ENCODE measurements at places on chromosomes 7 and 10.

DNA sequence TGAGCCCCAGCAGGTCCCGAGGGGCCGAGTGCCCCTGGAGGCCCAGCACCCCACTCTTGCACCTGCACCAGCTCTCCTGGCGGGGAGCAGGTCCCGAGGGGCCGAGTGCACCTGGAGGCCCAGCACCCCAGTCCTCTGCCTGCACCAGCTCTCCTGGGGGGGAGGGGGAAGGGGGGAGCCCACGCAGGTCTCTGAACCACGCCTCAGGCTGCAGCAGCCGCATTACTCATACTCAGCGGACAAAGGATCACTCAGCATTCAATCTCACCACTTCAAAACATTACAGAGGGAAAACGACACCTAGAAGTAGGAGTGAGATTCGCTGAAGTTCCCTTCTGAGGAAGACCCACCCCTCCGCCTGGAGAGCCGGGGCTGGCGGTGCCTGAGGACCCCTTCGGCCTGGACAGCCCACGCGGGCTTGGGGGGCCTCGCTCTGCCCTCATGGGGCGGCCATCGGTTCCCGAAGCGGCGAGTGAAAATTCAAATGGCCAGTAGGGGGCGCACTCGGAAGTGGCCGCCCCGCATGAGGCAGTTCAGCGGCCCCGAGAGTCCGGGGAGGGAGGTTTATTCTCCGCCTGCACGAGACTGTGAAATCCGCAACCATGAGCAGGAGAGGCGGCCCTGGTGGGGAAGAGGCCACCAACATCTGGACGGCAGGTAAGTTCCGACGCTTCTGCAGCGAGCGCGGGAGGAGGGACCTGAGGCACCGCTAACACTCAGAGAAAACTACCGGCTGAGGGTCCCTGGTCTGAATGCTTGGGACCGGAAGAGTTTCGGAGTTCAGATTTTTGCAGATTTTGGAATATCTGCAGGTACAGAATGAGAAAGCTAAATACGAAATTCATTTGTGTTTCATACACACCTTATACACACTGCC lies 1.1 kb upstream of the GPER1 start:
- peak; percentile 68 for DNase-seq

DNA sequence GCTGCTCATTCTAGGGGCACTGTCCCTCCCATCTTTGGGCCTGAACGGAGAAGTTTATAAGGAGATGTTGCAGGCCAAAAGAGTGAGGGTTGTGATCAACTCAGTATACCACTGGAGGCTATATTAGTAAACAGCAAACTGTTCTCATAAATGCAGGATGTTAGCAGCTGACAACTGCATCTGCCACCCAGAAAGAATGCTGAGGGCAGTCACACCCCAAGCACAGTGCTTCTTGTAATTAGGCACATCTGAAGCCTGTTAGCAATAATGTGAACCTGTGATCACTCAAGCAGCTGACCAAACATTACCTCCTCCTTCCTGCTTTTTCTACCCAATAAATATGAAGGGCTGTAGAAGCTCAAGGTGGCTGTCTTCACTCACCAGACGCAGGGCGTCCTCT lies 38.4 kb upstream of the ZNF138 start:
- DNase-seq, result no peak

DNA sequence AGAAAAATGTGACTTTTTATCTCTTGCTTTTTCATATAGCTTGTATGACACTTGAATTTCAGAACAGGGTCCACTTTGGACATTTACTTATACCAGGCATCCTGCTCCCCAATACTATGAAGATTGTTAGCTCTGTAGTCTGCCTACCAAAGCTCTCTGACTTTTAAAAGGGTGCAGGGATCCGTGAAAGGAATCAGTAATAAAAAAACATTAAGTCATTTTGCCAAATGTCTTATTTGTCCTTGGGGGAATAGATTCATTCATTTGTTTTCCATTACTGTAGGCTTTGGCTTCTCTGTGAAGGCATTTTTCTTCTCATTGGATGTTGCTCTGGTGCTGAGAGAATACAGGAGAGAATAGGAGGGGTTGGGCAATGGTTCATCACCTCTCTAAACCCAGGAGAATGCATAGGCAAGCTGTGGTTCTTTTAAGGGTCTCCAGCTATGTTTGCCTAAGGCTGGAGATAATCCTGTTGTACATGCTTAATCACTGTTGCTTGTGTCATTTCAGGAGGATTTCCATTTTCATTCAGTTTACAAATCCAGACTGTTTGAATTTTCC lies 103.5 kb downstream of the SRI start:
- no peak for DNase-seq

- no peak for DNase-seq
Observed at GRCh38 chr10:91345716-91346115, 64.4 kb upstream of the HECTD2 start.

GRCh38 chr7:52260046-52260665 lies 775.3 kb upstream of the POM121L12 start:
- no peak for DNase-seq

DNA sequence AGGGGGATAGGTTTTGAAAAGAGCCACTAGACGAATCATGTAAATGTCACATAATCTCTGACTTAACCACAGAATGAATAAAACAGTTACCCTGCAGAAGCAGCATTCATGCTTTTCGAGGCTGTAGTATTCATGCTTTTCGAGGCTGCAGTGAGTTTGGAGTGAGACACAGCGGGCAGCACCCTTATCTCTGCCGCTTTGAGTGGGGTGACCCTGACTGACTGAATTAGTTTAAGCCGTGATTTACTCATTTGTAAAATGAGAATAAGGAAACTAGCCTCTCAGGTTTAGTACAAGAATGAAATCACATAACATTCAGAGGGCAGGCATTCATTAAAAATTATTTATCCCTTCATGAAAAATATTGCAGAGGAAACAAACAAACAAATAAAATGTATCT lies 92.8 kb upstream of the KMT2C start:
- DNase-seq, result no peak

DNA sequence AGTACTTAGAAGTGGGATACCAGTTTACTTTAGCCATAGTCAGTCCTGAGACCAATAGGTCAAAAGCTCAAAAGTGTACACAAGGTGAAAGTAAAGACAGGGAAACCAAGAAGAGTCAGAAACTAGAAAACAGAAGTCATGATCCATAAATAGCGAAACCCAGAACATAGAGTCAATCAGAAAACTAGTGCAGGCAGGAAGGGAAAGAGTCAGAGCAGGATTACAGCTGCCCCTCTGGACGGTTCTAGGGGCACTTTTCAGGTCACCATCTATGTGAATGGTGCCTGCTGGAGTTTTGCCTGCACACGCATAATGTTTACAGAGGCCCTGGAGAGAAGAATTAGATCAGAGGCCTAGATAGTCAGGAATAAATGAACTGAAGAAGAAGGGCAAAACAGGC lies 22.4 kb upstream of the DMTF1 start:
- no peak for DNase-seq

- DNase-seq, result no peak
Observed at GRCh38 chr7:30879139-30880124, 32.2 kb upstream of the AQP1 start.

DNA sequence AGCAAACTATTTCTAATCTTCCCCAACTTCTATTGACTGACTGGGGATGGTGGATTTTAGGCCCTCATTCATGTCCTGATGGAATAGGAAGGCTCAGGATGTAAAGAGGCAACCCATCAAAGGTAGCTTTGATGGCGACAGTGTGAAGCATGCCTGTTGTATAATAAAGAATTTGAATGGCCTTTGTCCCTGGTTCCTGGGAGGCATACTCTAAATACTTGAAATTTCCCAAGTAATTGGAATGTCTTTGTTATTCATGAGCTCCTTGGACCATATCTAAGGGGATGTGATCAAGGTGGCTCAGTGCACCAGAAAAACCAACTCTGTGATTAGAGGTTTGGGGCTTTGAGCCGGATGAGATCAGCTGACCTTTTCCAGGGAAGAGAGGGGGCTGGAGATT lies 264.5 kb upstream of the NEBL start:
- DNase-seq, result no peak

GRCh38 chr7:105524840-105525239 lies 2.8 kb upstream of the PUS7 start:
- no peak for DNase-seq
